Activated T-cell treated with anti-CD3 and anti-CD28 coated beads for 48 hours (primary cell): ENCODE measurements at places on chromosomes 7 and 10.

DNA sequence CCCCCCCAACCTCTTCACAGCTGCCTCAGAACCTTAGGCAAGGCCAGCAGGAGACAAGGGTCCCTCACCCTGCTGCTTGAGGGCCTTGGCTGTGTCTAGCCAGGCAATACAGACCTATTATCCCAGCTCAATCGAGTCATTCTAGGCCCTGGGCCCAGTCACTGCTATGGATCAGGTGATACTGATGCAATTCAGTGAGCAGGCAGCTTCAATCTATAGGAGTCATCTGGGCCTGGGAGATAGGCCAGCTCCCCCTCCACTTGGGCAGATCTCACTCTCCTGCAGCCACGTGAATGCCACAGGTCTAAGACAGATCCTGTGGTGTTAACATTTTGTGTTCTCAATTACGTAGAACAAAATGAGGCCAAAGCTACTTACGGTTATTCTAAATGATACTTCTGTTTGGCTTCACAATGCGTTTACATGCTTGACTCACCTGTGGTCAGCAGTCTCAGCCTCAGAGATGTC is 68.0 kb upstream of the LRRC4 start:
- no peak for DNase-seq

DNA sequence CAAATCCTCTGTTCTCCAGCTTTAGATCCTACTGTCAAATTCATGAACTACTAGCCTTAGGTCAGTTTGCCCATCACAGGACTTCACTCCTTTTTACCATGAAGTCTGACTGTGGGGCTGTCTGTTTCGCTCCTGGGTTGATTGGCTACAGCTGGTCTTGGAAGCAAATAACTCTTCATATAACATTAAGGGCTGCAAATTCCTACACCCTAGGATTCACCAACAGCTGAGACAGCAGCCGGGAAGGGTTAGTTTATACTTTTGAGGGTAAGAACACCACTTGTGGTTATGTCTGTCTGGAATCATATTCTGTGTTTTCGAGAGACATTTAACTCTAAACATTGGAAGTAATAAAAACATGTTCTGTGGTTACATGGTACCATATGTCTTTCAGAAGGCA is 55.9 kb upstream of the KIAA1217 start:
- DNase-seq, result no peak

GRCh38 chr10:73228247-73228646 is 18.8 kb downstream of the DNAJC9 start:
- DNase-seq, result no peak

- no peak for DNase-seq
Measured at GRCh38 chr7:137343281-137343841, at the start of gene PTN. Gene PTN (minus strand): TSS chr7:137343733. CDS start chr7:137254973, 88,760 bp downstream.

DNA sequence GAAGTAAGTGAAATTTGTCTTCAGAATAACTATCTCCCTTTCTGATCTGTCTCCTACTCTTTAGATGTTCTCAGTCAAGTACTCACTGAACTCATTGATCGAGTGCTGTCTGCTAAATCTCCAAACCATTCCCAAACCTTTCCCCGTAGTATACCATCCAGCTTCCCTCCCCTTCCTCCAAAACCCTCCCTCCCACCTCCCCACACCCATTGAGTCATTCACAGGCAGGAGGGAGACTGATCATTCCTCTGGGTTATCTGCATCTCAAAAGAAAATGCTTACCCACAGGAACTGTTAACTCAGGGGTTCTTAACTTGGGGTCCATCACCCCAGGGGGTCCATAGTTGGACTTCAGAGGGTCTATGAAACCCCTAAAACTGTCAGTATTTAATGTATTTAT is 37.4 kb downstream of the GOT1 start:
- no peak for DNase-seq

DNA sequence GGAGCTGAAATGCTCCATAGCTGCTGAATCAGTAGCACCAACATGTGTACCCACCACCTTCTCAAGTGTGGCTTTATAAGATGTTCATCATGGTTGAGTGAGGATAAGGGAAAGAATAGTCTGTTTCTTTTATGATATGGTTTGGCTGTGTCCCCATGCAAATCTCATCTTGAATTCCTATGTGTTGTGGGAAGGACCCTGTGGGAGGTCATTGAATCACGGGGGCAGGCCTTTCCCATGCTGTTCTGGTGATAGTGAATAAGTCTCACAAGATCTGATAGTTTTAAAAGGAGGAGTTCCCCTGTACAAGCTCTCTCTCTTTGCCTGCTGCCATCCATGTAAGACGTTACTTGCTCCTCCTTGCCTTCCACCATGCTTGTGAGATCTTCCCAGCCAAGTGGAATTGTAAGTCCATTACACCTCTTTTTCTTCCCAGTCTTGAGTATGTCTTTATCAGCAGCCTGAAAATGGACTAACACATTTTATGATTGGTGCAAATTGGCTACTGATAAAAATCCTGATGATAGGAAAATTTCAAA is 799.9 kb downstream of the TNS3 start:
- no peak for DNase-seq

- no peak for DNase-seq
Measured at GRCh38 chr10:11532306-11532705, 79.1 kb downstream of the USP6NL start.

DNA sequence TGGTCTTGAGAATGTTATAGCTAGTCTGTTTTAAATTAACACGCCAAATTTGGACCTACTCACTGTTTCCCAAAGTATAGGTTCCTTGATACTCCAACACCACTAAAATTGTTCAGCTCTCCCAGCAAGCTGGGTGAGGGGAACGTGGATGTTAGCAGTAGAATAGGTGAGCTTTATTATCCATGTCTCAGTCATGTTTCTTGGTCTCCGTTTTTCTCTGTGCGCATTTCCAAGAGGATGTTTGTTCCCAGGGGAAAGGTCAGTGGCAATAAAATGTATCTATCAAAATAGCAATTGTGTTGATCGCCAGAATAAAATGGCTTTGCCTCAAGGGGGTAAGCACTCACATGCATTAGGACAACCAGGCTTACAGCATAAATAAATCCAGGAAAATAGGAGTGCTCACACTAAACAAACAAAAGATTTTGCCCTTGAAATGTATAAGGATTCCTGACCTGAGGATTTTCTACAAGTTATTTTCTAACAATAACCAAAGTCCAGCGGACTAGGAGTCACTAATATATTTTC is 187.0 kb upstream of the C7orf33 start:
- DNase-seq, result no peak
